ENCODE measurements at places on chromosomes 16 and 17.

- DNase-seq = no peak
These were observed 2.0 kb upstream of the GLG1 start for GRCh38 chr16:74608944-74609343.

DNA sequence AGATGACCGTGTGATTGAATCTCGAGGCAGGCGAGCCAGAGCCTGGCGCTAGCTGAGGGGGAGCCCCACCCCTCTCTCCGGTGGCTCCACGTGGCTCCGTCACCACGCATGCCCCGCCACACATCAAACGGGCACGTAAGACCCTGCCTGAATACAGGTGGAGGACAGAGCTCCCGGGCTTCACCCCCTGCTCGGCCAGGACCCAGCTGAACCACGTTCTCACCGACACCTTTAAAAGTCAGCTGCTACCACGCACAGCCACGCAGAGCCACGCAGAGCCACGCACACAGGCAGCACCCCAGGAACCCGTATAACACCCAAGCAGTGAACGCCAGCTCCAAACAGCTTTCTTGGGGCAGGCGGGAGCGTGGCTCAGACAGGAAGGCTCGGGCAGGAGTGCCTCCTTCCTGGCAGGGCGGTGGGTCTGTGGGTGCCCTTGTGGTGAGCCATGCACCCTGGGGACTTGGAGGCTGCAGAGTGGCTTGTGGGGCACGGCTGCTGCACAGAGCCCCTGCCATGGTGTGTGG is 4.4 kb downstream of the TMEM204 start:
- DNase-seq = no peak

- DNase-seq = no peak
These were observed 191.8 kb upstream of the CHMP6 start for GRCh38 chr17:80799538-80800480.

DNA sequence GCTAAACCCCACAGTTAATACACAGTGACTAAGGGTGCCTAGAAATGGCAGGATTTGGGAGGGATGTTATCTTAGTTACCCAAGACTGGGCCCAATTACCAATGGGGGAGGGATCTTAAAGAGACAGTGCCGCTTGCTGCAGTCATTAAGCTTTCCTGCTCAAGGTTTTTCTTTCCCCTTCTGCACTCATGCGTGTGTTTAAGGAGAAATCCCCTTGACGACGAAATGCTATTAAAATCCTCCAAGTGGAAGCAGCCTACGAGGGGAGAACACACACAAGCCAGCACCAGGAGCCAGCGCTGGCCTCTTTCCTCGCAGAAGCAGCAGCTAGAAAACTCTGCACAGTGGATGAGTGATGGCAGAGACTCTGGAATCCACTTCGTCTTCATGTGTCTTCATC is 22.0 kb downstream of the SALL1 start:
- no peak for DNase-seq

DNA sequence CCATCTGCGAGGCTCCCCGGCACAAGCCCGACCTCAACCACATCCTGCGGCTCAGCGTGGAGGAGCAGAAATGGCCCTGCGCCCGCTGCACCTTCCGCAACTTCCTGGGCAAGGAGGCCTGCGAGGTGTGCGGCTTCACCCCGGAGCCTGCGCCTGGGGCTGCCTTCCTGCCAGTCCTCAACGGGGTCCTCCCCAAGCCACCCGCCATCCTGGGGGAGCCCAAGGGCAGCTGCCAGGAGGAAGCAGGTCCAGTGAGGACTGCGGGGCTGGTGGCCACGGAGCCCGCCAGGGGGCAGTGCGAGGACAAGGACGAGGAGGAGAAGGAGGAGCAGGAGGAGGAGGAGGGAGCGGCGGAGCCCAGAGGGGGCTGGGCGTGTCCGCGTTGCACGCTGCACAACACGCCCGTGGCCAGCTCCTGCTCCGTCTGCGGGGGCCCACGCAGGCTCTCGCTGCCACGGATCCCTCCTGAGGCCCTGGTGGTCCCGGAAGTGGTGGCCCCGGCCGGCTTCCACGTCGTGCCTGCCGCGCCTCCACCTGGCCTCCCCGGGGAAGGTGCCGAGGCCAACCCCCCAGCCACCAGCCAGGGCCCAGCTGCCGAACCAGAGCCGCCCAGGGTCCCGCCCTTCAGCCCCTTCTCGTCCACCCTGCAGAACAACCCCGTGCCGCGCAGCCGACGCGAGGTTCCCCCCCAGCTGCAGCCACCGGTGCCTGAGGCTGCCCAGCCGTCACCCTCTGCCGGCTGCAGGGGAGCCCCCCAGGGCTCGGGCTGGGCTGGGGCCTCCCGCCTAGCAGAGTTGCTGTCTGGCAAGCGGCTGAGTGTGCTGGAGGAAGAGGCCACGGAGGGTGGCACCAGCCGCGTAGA is 13.1 kb upstream of the PRR35 start:
- DNase-seq = no peak
